ENCODE measurements at places on chromosomes 11 and 22.

GRCh38 chr11:69232821-69233743 lies 60.9 kb upstream of the MYEOV start:
- DNase-seq, result no peak

GRCh38 chr11:16572945-16573344 lies 165.5 kb upstream of the C11orf58 start:
- no peak for DNase-seq

- peak; percentile 60 for DNase-seq
These were observed 192.7 kb downstream of the NAV2 start for GRCh38 chr11:19905280-19905853.

DNA sequence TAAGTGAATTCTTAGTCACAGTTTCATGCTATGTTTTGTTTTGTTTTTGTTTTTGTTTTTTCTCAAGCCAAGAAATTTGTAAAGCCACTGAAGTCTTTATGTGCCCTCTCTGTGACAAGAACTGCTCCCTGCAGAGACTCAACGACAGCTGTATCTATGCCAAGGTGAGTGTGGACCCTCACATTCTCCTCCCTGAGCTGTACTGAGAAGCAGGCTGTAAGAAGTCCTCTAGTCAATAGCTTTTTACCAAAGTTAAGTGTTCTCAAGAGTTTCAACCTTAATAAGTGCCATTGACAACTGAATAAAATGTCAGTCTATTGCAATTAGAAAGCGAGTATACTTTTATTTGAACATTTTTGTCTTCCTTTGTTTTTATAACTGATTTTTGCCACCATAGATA lies 18.9 kb downstream of the MUC15 start:
- no peak for DNase-seq

DNA sequence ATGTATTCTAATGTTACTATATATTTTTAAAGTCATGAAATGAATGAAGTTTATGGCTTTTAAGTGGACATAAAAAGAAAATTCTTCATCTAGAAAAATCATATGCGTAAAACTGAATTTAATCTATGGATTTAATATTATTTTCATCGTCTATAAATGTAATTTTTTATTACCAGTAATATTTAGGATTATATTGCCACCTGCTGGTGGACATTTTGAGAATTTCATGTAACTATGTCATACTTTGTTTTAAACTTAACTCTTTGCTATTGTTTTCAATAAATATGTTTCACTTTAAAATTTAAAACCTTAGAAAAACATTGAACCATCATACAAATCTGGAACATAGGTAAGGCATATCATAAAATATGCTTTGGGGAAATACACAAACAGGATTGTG lies 66.5 kb upstream of the CEP126 start:
- DNase-seq, result no peak

DNA sequence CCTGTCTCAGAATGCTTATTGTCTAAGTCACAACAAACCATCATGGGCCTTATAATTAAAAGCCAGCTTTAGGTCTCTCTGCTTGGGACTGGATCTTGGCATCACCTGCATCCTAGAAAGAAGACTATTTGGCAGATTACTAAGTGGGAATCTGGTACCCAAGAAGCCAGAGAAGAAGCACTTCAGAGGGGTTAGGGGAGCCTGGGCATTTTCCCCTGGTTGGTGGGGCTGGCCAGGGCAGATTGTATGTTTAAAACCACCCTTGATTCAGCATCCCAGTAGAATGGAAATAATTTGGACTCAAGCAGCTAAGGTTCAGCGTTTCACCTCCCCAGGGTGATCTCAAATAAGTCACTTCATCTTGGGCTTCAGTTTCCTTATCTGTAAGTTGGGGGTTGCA lies 193.7 kb downstream of the MIAT start:
- DNase-seq, result peak; percentile 4

DNA sequence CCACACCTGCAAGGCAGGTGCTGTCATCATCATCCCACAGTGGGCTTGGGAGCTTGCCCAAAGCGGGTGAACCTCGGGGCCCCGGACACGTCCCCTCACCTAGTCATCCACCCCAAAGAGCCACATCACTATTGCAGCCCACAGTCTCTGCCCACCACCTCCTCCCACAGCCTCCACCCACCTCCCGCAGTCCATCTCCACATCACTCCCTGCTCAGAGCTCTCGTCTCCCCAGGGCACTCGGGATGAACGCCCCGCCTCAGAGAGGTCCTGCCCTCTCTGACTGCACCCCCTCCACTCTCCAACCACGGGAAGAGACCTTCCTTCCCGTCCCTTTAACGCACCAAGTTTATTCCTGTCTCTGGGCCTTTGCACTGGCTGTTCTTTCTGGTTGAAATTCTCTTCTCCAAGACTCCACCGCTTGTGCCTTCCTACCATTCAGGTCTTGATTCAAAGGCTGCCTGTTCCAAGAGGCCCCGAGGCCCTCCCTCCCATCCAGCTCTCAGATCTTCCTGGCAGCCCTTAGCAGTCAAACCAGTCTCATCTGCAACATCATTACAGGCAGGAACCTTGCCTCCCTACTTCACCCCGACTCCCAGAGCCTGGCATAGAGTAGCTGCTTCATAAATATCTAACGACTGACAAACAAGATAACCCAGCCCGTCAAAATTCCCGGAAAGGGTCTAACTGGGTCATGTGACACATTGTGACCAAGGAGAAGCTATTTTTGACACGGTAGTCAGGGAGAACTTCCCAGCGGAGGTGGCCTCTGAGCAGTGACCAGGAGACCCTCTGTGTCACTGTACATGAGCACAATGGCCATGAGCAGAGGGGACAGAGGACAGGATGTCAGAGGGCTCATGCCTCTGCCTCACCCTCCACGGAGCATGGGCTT lies 11.1 kb downstream of the KCNJ4 start:
- DNase-seq, result no peak

- no peak for DNase-seq
These were observed 29.3 kb downstream of the ZBTB16 start for GRCh38 chr11:114088836-114089235.

GRCh38 chr22:22155607-22156006 lies 89.0 kb upstream of the VPREB1 start:
- no peak for DNase-seq

DNA sequence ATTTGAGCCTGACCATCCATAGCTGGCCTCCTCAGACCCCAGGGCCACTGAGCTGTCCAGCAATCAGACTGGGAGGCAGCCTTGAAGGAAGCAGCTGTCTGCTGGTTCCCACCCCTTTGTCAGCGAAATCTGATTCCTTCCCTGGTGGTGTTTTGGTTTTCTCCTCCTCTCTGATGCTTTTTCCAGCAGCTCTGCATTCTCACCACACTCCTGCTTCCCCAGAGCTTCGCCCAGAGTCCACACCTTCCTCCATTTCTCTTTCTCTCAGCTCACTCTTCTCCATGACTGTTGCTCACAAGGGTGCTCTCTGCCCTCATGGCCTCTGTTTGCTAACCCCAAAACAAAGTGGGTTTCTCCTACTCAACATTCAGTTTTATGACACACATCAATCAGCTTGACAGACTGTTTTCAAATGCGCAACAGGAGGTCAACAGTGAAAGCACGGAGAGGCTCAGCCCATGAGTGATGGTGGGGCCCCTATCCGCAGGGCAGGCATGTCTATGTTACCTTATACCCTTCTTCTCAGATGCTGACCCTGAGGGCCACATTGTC lies 130.6 kb upstream of the MTNR1B start:
- no peak for DNase-seq

GRCh38 chr11:65291613-65292012 lies 23.1 kb upstream of the CDC42EP2 start:
- DNase-seq, result peak; percentile 53

DNA sequence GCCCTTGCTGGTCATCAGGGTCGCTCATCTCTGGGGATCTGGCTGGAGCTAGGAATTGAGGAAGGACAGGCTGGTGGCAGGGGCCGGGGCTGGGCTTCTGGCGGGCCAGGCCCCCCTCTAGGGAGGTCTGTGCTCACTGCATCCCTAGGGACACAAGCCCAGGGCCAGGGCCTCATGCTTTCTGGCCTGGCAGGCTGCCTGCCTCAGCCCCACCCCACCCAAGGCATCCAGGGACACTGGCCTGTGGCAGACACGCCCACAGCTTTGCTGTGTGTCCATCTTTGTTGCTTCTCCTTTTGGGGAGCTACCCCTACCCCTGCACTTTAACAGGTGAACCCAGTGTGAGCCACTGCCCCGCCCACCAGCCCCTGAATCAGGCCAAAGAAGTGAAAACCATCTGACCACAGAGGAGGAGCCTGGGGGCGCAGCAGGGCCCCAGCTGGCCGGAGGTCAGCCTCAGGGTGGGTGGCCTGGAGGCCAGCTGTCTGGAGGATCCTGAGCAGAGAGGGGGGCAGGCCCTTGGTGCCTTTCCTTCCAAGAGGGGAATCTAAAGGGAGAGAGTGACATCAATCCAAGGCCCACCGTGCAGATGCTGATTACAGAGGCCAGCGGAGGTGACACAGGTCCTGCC lies 26.8 kb upstream of the CELSR1 start:
- DNase-seq, result no peak

DNA sequence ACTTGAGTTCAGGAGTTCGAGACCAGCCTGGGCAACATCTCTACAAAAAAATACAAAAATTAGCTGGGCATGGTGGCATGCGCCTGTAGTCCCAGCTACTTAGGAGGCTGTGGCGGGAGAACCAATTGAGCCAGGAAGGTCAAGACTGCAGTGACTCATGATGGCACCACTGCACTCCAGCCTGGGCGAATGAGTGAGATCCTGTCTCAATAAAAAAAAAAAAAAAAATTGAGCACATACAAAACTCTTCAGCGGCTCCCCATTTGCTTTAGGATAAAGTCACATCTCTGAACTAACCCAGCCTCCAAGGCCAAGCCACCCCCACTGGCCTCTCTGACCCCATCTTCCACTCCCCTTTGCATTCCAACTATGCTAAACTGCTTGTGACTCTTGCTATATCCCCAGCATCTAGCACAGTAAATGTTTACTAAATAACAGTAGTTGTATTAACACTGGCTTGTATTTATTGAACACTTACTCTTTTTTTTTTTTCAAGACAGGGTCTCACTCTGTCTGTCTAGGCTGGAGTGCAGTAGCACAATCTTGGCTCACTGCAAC lies 28.9 kb downstream of the CREB3L1 start:
- no peak for DNase-seq

DNA sequence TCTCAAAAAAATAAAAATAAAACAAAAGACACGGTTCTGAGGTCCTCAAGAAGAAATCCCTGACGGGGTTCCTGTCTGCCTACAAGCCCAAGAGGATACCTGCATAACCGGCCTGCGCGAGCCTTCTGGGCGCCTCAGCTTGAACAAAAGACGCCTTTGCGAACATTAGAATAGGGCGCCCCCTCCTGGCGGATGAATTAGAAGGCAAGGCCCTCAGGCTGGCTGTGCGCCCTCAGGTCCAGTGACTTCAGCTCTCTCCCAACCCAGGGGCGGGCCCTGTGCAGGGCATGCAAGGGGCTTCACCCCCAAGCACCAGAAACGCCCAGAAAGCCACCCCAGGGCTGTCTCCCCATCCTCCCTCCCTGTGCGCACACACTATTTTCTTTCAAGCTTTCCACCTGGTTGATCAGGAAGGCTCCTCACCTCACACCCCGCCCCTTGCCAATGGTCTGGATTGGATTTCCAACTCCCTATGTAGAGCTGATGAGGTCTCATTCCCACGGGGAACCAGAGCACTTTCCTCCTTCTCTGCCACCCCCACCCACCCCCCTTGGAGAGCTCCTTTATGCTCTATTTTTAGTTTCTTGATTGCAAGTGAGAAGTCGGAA lies 273.3 kb downstream of the BUD13 start:
- peak; percentile 83 for DNase-seq
